Activated CD8-positive, alpha-beta memory T cell treated with anti-CD3 and anti-CD28 coated beads for 4 hours (primary cell): ENCODE measurements at places on chromosomes 1 and 21.

- DNase-seq, result no peak
These were observed 42.8 kb downstream of the PRDM15 start for GRCh38 chr21:41836166-41837015.

DNA sequence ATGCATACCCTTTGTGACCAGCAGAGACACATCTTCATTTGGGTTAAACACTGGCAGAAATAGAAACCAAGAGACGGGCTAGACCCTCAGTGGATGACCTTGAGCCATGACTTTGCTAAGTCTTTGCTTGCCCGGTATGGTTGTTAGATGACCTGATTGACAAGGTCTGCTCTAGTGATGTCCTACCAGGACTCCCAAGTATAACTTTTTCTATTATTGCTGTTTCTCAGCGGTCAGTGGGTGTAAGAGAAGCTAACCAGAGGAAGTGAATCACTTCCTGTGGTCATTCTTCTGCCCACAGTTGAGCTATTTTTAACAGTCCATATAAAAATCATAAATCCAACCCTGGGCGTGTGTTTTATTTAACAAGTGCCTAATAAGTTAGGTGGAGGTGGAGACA, 126.2 kb upstream of the ETS2 start:
- no peak for DNase-seq

DNA sequence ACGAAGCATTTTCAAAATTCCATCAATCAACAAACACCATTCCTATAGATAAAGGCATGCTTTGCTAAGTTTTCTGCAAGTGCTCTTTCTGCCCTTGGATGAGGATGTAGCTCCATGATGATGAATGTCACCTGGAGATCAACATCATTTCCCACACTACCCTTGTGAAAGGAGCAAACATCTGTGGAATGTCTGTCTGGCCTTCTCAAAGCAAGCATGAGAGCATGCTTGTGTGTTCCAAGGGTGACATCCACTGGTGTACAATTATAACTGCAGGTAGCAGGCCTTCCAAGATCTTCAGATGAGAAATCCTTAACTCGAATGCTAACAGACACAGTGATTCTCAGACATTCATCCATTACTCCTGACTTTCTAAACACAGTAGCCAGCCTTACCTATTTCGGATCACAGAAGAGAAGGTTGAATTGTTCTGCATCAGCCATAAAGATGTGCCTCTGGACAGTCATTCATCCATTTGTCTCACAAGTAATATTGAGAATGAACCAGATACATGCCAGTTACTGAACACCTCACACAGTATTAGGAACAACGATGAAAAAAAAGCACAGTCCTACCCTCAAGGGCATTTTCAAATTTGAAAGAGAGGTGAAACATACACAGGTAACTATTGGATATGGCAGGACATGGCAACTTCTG, 162.4 kb downstream of the TPR start:
- no peak for DNase-seq

DNA sequence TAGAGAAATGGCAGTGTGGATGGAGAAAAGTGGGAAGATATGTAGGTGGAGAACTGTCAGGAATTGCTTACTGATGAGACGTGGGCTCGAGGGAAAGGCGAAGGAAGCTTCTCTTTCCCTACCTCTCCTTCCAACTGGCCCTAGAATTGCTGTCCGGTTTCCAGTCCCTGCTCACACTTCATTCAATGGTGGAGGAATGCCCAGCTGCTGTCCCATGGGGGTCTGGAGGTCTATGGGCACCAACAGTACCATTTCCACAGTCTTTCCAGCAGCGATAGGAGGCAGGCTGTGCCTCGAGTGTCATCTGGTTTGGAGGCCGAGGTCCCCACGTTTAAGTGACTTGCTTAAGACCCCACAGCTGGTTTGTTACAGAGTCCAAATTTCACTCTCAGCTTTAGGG, 31.5 kb upstream of the CD1D start:
- DNase-seq, result no peak

- no peak for DNase-seq
These were observed 304.1 kb downstream of the PBX1 start for GRCh38 chr1:164863056-164863455.

DNA sequence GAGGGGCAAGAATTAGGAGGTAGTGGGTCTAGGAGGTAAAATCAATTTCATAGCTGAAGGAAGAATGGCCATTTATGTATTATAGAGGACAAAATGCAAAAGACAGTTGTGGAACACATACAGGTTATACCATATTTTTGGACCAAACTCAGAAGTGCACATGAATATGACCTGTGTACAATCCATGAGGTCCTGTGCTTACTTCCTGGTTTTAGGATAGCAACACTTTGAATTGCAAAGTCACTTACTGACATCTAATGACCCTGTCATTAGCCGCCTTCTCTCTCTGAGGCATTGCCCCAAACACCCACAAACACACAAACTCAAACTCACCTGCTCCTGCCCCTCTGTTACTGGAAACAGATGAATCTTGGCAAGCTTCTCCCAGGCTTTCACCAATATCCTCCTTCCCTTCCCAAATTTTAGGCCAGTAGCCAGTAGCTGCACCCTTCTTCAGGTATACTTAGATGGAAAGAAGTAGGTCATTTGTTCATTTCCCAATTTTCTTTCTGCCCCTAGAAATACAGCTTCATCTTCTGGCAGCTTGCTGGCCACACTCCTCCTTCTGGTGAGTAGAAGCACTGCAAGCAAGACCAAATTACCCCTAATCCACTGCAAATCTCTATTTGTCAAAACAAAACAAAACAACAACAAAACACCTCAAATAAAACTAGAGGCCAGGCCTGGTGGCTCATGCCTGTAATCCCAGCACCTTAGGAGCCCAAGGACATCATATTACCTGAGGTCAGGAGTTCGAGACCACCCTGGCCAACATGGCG, 13.7 kb upstream of the RPL5 start:
- DNase-seq, result no peak

DNA sequence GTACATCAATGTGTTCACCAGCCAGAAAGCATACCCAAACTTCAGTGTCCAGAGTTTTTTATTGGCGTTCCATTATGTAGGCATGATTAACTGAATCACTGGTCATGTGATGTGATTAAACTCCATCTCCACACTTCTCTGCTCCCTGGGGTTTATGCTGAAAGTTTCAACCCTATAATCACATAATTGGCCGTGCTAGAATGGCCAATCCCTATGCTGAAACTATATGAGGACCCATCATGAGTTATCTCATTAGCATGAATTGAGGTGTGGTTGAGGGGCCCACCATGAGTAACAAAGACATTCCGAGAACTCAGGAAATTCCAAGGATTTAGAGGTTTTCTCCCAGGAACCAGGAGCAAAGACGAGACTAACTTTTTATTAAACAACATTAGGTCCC, 31.8 kb upstream of the FBXO28 start:
- no peak for DNase-seq
